Kidney (tissue), 22 donors: ENCODE measurements at places on chromosomes 7 and 10.

- no peak for DNase-seq
Observed at GRCh38 chr7:75626954-75627353, 111.8 kb downstream of the HIP1 start.

- peak; percentile 60 for DNase-seq
Observed at GRCh38 chr10:70508912-70509756, 30.6 kb downstream of the PALD1 start.

GRCh38 chr10:34432589-34432988 lies 382.5 kb downstream of the PARD3 start:
- DNase-seq: no peak

DNA sequence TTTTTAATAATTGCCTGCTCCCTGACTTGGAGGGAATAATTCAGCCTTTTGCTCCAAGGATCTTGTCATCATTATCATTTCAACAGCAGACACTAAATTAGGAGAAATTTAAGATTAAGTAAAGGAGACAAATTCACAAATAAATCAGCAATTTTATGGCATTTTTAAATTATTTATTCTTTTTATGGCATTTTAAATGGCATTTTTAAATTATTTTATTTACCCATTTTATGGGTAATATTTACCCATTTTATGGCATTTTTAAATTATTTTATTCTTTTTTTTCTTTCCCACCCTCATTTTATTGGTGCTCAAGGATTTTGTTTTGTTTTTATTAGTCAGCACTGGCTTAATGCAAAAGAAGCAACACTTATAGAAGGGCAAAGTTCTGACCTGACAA lies 1201.0 kb upstream of the SORCS1 start:
- no peak for DNase-seq

DNA sequence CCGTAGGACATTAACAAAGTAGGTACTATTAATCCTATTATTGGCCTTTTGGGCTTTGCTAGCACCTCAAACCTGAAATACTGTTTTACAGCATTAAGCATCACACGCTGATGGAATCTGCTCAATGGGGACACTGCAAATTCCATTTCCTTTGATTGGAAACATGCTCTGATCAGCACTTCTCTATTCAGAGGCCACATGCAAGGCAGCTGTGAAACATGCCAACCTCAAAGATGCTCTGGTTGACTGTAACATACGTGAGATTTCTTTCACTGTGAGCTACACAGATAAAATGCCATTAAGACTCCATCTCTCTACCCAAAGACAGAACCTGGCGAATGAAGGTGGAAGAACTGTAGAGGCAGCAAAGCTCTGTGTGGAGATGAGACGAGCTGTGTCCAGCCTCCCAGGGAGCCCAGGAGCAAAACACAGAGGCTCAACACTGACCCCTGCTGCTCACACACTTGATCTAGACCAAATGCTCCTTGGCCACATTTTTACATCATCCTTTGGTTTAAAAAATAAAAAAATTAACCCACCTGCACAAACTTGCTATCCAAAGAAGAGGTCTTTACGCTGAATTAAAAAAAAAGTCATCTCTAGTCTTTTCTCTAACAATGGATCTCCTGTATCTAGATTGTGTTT lies 8.0 kb downstream of the RSU1 start:
- peak; percentile 27 for DNase-seq

- peak; percentile 18 for DNase-seq
Observed at GRCh38 chr10:128541926-128542475, 415.8 kb upstream of the MKI67 start.

DNA sequence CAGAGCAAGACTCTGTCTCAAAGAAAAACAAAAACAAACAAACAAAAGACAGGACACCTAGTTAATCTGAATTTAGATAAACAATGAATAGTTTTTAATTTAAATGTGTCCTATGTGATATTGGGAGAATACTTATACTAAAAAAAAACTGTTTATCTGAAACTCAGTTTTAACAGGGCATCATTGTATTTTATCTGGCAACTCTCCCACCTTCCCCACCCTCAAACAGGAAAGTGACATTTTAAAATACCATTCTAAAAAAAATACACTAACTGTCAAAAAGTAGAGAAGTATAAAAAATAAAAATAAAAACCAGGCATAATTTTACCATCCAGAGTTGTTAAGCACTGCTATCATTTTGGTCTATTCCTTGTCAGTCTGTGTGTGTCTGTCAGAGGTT lies 119.0 kb downstream of the RTKN2 start:
- DNase-seq: no peak

- no peak for DNase-seq
Observed at GRCh38 chr10:117419921-117420320, 44.7 kb upstream of the PDZD8 start.

DNA sequence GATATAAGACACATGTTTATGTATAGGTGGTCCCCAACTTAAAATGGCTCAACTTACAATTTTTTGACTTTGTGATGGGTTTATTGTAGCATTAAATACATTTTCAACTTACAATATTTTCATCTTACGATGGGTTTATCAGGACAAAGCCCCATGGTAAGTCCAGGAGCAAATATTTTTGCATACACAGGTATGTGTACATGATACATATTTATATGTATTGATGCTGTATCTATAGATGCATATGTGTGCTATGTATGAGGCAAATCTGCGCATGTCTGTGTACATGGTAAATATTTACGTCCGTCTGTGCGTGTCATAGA lies 664 bp upstream of the UBE3C start:
- DNase-seq: no peak

GRCh38 chr7:127404286-127405072 lies 12.0 kb upstream of the ZNF800 start:
- DNase-seq: no peak

DNA sequence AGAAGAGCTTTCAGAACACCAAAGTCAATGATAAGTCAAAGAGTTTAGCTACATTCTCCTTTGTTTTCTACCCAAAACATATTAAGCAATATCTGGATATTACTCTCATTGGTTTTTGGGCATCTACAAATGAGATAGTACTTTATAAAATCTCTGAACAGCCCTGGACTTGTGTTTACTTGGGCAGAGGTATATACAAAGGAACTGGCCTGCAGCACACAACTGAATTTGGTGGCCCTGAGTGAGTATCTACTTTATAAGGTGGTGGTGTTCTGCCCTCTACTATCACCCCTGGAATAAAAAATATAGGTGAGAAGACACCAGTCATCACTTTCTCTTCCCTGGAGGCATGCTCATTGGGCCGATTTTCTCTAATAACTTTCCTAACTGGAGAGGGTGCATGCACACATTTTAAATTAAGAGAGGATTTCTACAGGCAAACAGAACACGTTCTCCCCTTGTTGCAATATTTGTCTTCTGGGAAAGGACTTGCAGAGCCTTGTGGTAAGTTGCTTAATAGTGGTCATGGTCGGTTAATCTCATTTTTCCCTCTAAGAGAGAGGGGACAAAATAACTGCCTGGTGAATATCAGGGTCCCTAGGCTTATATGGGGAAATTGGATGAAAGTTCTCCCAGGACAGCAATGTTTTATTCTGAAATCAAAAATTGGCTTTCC lies 41.1 kb downstream of the OTUD1 start:
- no peak for DNase-seq

GRCh38 chr7:22683379-22683778 lies 43.6 kb upstream of the IL6 start:
- DNase-seq: no peak

GRCh38 chr10:71774916-71775702 lies 1.8 kb upstream of the VSIR start:
- peak; percentile 84 for DNase-seq

DNA sequence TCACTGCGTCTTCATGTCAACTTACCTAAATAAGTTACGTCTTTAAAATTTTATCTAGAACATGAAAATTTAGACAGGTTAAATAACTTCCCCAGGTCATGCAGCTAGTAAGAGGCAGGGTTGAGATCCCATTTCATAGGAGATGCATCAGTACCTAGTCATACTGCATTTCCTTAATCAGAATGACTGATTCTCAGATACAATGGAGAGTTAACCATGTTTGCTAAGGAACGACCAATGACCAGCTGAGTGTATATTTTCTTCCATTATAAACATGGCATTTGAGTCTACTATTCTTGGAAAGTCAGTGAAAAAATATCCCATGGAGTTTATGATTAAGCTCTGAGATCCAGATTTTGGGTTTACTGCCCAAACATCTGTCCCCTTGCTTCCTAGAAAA lies 39.6 kb downstream of the ENTPD1 start:
- DNase-seq: no peak
